Stimulated activated CD4-positive, alpha-beta T cell treated with anti-CD3 and anti-CD28 coated beads, TNF-alpha, amount 100 ng/mL, for 1 hour (primary cell): ENCODE measurements at places on chromosomes 2 and 18.

DNA sequence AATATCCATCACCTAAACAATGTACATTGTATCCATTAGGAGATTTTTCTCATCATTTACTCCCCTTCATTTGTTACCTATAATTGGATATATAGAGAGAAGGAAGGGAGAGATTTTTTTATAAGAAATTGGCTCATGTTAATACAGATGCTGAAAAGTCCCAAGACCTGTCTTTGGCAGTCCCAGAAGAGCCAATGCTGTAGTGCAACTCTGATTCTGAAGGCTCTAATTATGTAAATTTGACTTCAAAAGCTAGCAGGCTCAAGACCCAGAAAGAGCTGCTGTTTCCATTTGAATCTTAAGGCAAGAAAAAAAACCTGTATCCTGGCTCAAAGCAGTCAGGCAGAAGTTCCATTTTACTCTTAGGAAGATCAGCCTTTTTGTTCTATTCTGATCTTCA lies 1245.5 kb upstream of the FAM98A start:
- no peak for DNase-seq

GRCh38 chr2:184316921-184317320 lies 281.4 kb upstream of the ZNF804A start:
- no peak for DNase-seq

DNA sequence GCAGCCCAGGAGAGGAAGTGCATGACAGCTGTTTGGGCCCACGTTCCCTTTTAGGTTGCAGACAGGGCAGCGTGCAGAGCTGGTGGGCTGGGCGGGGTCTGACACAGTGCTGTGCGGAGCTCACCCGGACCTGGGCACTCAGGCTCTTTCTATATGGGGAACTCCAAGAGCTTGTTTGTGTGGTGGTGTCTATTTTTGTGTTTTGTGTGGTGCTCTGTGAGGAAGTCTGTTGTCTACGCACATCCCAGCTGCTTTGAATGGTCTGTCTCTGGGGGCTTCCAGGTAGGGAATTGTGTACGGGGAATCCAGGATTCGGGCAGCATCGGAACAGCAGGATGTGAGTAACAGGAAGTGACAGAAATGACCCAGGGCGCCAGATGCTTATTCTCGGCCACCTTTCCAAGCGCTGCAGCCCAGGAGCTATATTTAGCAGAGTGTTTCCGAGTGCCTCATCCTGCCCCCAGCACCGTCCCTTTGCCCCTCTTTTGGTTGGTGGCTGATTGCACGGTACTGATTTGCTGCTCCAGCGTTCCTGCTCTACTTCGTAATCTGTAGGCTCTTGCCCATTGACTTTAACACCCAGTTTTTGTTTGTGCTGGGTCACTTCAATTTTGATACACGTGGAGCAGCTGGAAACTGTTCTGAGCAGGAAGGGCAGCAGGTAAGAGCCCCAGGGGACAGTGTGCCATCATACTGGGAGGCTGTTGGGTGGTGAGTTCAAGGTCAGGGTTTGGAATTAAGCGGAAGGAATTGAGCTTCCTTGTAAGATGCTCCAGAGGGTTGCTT lies 64.7 kb downstream of the DGKD start:
- peak; percentile 43 for DNase-seq

DNA sequence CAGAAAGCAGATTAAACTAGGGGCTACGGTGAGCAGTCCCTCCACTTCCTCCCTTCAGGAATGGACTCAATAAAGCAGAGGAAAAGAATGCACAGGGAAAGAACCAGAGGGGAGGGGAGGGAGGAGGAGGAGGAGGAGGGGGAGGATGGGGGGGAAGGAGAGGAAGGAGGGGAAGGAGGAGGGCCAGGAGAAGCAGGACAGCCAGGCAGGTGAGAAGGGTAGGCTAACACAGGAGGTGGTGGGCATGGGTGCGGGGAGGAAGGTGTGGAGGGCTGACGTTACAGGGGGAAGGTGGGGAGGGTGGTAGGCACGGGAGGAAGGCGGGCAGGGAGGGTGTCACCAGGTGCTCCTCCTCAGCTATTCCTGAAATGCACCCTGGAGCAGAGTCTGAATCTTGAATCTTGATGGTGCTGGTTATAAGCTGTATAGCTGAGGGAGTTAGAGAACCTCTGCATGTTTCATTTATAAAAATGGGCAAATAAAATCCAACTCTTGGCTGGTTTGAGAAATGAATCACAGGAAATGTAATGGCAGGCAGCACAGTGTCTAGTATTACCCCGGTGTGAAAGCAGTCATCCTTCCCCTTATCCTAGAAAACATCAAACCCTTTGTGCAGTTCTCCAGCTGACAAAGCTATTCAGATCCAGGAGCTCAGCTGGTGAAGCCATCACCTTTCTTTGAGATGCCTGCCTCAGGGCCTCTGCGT lies 3.4 kb downstream of the TMEM18 start:
- no peak for DNase-seq

DNA sequence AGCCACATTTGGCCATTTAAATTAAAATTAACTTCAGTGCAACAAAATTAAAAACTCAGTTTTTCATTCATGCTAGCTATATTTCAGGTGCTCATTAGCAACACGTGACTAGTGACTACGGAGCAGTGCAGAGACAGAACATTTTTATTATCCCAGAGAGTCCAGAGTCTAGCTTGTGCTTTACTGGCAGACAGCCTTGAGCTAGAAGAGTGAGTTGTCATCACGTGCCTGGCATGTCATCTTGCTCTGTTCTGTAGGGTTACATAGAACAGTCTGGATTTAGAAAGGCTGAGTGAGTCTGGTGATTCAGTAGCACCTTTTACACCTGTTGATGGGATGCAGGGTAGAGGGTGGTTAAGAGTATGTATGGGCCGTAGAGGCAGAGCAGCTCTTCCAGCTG lies 136.9 kb upstream of the IL1R2 start:
- no peak for DNase-seq

DNA sequence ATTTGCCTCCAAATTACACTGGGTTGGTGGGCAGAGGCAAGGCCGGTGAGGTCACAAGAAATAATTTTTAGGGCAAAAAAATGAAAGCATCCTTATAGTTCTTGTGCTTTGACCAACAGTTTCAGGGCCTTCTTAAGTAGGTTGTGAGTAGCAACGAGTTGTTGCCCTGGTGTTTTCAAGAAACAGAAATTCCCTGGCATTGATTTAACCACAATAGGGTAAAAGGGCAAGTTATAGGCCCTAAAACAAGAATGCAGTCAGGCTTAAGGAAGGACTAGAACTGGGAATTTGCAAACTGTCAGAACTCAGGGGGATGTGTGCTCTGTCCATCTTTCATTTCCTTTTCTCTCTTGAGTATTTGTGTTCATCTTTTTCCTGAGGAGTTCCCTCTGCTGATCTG lies 46.1 kb upstream of the STPG4 start:
- DNase-seq: no peak

GRCh38 chr18:10249270-10249669 lies 205.2 kb upstream of the APCDD1 start:
- DNase-seq: no peak

DNA sequence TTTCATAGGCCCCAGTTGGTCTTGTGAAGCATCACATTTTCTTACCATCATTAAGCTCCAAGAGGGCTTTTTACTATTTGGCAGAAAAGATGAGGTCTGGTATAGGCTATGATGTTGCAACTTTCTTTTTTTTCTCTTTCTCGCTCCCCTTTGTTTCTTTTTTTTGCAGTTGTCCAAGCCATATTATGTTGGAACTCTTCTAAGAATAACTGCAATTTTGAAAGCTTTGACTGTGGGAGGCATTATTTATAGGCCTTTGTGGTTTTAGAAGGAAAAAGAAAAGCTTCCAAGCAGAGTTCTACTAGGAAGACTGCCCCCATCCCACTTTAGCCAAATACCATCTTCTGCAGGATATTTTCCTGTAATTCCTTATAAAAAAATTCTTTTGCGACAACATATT lies 571.6 kb downstream of the ARHGAP15 start:
- no peak for DNase-seq

DNA sequence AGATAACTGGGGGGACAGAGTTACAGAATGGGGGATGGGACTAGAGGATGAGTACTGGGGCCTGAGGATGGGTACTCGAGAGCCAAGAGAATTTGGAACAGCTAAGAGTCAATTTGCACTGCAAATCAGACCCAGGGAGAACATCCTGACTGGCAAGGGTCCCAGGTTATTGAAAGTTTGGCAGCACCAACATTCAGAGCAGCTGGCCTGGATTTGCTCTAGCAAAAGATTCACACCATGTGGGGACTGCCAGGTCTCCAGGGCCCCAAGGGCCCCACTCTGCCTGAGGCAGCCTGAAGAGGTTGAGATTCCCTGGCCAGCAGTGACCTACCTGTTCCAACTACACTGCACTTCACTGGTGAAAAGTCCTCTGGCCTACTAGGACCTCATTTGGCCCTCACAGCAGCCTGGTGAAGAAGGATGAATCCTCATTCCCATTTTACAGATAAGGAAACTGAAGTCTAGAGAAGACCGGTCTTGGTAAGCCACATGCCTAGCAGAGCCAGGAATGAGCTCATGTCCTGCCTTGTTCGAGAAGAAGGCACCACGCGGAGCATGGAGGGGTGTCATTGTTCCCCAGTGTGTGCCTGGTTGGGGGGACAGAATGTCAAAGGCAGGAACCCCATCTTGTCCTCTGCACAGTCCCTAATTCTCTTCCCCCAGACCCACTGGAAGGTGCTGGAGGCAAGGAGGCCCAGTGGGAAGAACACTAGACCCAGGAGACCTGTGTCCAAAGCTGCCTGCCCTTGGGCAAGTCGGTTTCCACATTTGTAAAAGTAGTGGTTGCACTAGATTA lies 258.6 kb downstream of the TNS1 start:
- DNase-seq: no peak

GRCh38 chr2:187862715-187863114 lies 308.5 kb upstream of the TFPI start:
- DNase-seq: no peak

GRCh38 chr2:60407398-60407797 lies 146.1 kb downstream of the BCL11A start:
- no peak for DNase-seq

- no peak for DNase-seq
Observed at GRCh38 chr2:29015701-29016470, 34.8 kb downstream of the TOGARAM2 start.

DNA sequence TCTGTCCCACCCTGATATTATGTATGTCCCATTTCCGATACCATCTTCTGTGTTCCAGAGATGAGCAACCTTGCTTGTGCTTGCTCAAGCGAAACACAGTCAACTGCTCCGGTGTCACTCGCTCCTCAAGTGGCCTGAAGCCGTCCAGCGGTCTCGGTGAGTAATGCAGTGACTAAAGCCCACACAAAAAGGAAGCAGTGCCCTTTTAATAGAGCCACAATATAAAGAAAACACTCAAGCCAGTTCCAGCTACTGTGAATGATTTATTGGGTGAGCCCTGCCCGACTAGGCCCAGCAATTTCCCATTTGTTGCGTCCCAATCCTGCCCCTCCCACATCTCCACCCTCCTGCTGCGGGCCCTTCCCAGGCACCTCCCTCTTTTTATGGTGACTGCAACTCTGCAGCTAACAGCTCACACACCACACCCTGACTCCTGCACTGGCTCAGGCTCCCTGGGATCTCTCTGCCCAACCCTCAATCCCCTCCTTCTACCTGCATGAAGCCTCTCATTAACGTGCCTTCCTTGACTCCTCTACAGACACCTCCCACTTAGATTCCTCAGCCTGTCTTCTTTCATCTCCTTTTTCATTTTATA lies 44.2 kb upstream of the DSC1 start:
- no peak for DNase-seq

DNA sequence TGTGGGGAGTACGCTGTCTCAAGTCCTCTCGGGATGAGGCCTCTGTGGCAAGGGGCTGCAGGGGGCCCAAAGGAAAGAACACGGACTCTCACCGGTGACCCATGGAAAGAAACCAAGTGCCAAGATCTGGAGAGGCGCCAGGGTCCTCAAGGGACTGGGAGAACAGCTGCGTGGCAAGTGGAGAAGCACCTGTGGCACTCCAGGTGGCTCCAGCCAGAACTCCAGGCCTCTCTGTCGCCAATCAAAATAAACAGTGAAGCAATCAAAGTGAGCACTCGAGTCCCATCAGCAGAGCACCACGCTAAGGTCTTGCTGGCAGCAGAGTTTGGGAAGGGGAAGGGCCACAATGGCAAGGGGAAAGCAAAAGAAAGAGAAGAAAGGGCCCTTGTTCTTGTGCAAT lies 54.7 kb downstream of the BCL2 start:
- no peak for DNase-seq

GRCh38 chr2:174888146-174888545 lies 117.0 kb downstream of the CHN1 start:
- no peak for DNase-seq

DNA sequence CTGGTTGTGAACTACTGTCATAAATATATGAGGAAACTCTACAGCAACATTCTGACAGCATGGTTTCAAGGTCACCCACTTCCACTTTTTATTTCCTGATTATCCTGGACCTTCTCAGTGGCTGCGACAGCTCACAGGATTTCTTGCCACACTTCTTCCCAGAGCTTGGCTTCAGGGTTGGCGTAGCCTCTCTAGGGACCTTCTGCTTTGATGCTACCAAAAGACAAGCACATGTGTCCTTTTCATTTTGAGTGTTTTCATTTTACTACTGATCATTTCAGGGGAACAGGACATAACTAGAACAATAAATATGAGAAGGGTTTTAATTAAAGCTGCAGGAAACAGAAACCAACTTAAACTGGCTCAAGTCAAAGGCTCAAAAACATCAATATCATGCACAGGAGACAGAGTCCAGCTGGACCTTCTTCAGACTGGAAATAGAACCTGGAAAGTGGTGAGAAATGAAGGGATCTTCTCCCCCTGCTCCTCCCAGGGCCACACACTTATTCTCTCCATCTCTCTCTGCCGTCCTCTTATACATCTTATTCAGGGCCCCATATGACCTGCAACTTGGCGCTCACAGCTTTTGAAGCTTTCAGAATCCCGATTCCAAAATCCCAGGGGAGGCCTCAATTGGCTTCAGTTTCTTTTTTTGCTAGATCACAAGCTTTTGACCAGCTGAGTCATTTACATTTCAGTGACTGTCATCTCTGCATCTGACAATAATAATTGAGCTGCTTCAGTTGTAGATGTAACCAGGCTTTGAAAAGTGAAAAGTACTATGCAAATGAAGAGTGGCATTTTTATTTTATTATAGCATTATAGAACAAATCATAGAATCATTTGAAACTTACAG lies 9.7 kb downstream of the VIT start:
- DNase-seq: no peak

DNA sequence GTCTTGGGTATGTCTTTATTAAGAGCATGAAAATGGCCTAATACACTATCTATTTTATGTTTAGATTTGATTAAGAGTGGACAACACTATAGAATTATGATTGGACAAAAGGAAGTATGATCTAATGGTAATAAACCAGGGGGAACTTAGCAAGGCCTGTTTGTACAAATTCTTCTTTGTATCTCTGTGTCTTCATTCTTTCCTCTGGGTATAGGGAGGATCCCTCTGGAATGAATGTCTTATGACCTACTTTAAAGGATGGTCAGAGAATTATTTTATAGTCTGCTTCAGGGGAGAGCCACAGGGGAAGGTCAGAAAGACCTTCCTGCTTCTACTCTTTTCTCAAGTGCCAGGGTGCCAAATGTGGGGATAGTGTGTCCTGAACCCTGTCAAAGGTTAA lies 42.8 kb upstream of the FANCL start:
- no peak for DNase-seq

GRCh38 chr2:129656081-129656598 lies 323.3 kb upstream of the RAB6C start:
- DNase-seq: no peak
